ENCODE measurements at places on chromosomes 3 and 15.

DNA sequence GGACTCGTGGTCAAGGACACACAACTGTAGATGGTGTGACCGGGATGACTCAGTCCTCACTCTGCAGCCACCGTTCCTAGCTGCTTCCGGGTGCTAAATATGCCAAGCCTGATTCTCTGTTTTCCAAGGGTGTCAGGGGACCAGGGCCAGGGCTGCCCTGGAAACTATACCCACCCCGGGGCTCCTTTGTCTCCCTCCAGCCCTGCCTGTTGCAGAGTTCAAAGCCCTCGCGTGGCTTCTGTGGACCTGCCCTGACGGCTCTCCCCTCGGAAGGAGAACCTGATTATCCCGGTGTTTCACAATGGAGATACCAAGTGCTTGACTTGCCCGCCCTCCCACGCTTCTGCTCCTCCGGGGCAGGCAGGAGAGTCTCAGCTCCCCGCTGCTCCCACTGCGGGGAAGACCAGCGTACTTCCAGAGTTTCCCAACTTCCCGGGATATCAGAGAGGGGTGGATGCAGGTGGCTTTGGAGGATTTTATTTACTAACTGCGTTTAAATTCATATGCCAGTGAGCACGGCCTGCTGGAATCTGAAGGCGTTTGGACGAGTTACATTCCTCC is 125.0 kb downstream of the ASB7 start:
- DNase-seq: no peak

DNA sequence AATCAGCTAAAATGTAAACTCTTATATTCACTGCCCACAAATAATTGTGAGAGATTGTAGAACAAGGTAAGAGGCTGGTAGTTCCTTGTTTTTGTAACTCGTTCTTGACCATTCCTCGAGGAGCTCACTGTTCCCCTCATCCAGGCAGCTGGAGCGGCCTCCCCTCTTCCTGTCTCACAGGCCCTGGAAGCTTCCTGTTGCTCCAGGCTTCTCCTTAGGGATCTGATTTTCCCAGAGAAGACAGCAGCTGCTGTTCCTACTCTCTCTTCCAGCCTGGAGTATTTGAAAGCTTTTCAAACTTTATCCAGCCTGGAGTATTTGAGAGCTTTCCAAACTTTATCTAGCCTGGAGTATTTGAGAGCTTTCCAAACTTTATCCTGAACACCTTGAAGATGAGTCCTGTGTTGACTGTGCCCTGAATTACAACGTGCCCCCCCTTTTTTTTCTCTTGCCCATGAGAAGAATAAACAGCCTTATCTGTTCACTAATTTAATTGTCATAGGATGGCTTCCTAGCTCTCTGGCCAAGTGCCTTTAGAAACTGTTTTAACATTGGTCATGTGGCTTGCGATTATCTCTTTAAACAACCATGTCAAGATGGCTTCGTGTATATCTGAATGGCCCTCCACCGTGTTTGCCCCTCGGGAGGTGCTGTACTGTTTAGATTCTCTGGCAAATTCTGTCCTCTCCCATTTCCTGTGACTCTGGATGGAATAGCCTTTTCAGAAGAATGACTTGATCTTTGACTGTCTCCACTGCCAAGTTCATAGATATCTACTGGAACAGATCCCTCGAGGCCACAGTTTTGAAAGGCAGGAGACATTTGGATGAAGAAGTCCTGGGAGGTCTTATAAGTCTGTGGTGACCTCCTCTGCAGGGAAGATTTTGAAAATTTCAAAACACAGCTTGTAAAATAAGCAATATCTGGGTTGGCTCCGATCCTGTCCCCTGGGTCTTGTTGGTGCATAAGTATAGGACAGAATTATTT is 4.8 kb downstream of the ADAMTSL3 start:
- DNase-seq: no peak

DNA sequence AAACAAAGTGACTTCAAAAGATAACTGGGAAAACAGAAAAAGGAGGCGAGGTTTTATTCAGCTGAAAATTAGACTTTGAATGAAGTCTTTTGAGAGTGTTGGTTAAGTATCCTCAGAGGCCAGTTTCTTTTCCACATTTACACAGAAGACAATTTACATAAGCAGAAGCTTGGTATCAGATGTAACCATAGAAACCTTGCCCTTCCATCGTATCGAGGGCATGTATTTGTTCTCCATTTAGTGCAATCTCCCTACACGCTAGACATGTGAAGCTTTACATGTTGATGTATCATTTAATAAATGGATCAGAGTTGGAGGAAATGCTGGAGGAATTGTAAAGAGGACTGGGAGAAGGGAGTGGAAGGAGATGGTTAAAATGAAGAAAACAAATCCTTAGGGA is 161.0 kb upstream of the CRBN start:
- no peak for DNase-seq

GRCh38 chr3:195705081-195705991 is 15.4 kb upstream of the MUC20 start:
- no peak for DNase-seq

GRCh38 chr3:53402326-53402725 is 55.0 kb upstream of the DCP1A start:
- no peak for DNase-seq

- DNase-seq: no peak
These were observed 462.4 kb downstream of the RAP2B start for GRCh38 chr3:153624310-153625030.
